ENCODE measurements at places on chromosomes 5 and 9.

- DNase-seq, result no peak
These were observed 120.0 kb upstream of the CDKN2B start for GRCh38 chr9:22129133-22129532.

GRCh38 chr5:4716781-4717180 is 423.3 kb upstream of the ADAMTS16 start:
- DNase-seq, result no peak

DNA sequence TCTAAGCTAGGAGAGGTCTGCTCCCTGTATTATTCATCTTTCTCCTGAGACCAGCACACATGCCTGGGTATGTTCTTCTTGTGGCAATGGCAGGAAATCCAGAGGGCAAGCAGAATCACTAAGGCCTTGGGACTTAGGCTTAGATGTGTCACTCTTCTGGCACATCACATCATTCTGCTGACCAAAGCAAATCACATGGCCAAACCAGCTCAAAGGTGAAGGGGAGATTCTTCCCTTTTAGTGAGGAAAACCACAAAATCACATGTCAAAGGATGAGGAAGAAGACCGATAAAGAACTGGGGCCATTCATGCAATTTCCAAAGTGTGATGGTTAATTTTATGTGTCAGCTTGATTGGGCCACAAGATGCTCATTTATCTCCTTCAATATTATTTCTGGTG is 5.7 kb upstream of the AGGF1 start:
- no peak for DNase-seq

DNA sequence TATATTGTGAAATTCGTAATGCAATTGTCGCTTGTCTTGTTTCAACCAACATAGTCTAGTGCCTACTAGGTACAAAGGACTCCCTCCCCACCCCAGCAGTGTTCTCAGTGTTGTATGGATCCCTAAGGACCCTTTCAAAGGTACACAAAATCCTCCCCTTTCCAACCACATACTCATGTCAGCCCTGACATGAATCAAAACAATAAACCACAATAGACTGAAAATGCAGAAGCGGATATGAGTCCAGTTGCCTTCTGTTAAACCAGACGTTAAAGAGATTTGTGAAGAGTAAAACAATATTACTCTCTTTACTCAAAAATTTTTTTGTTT is 82.4 kb upstream of the IFNK start:
- no peak for DNase-seq

- no peak for DNase-seq
These were observed 28.3 kb upstream of the DENND4C start for GRCh38 chr9:19201899-19202891.

GRCh38 chr9:35274993-35275392 is 113.2 kb downstream of the UNC13B start:
- DNase-seq, result no peak

DNA sequence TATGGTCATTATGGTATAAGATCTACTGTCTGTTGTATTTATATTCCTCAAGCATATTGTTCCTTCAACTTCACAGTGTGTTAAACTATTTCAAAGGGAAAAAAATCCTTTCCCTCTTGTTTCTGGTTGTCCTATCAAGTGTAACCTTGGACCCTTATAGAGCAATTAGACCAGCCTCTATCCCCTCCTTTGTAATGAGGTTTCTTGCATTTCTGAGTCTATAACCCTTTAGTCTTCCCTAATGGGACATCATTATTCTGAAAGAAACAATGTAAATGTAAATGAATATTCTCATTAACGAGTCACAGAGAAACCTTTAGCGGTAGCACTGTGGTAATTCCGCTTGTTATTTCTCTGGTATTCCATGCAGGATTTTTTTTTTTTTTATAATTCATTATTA is 197.3 kb downstream of the CNTLN start:
- DNase-seq, result no peak

DNA sequence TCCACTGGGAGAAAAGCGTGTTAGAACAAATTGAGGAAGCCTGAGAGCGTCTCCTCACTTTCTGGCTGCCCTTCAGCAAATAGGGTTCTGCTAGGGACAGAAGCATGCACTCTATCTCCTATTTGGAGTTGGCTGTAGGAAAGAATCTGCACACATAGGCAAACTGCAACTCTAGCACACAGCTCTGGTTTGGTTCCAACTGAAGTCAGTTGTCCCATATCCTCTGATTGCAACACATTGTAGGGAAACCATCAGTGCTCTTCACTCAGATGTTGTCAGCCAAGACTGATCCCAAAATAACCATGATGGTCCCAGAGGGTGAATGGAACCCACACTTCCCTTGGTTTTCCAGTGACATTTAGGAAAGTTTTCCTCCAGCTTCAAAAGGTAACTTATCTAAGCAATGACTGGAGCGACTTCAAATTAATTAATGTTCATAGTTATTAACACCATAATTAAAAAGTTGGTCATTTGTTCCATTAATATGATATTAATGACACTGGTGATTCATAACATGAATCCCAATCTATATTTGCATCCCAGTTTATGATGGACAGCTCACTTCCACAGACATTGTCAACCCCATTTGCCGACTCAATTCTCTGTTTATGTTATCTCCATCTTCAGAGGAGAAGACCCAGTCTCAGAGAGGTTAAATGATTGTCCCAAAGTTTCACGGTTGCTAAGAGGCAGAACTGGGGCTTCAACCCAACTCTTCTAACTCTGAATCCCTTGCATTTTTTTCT is 136.7 kb upstream of the ZNF462 start:
- DNase-seq, result no peak

DNA sequence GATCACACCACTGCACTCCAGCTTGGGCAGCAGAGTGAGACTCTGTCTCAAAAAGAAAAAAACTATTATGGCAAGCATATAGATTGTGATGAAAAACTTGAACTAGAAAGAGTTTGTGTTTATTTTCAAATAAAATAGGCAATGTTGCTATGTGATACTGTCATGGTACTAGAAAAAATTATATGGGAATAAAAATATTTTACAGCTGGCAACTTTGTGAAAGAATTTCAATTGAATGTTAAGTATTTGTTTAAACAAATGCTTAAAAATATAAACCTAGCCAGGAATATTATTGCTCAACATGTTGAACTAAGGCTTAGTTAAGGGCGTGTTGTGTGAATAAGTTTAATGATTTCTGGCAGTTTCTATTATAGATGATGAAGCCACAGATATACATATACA is 31.7 kb downstream of the HSDL2 start:
- no peak for DNase-seq

DNA sequence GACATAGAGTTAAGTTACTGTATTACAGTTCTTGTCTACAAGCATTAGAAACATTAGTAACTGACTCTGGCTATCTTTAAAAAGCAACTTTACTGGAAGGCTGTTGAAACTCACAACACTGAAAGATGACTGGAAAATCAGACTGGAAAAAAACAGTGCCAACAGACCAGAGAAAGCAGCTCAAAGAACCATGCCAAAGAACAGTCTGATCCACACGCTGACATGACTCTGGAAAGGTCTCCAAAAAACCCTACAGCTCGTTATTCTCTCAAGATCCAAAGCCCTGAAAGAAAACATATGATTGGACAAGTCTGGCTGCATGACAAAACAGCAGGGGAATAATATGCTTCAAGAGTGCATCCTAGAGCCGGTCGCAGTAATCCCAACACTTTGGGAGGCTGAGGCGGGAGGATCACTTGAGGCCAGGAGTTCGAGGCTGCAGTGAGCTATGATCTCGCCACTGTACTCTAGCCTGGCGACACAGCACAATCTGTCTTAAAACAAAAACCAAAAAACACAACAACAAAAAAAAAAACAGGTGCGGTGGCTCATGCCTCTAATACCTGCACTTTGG is 5.6 kb downstream of the GOLPH3 start:
- no peak for DNase-seq

- no peak for DNase-seq
These were observed 1.3 kb upstream of the EXOSC2 start for GRCh38 chr9:130692321-130692720.

DNA sequence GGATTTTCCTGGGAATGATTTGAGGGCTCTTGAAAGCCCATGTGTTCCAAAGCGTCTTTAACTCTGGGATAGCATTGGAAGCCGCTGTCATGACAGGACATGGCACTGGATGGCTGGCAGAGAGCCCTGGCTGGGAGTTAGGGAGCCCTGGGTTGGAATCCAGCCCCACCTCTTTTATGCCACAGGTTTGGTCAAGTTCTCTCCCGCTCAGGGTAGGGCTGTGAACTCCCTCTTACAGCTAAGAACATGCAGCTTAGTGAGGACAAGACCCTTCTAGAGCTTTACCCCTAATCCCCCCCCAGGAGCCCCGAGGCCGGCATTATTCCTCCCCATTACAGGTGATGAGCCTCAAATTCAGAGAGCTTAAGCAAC is 37.2 kb downstream of the OLFML2A start:
- DNase-seq, result no peak

- DNase-seq, result no peak
These were observed 101.8 kb downstream of the FGF18 start for GRCh38 chr5:171521219-171521633.
